Activated T-helper 2 cell treated with anti-CD3 and anti-CD28 coated beads, Interferon-gamma antibody, Interleukin-2, Interleukin-4, amounts not matched to agents 10 μg/mL and 5 μg/mL and 100 μg/mL, durations not matched to agents 14 hours and 24 hours and 36 hours (primary cell): ENCODE measurements at places on chromosomes 11 and 22.

DNA sequence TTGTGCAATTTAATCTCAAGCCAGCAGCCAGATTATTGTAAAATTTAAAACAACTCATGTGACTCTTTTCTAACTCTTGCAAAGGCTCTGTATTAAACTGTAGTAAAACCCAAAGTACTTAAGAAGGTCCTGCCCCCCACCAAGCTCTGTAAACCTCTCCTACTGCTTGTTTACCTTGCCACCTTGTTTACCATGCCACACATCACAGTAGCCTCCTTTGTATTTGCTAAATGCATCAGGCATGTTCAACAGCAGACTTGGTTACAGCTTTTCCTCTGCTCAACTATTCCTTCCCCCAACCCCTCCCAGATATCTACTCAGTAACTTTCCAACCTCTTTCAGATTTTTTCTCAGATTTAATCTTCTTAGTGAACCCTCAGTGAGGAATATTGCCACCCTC lies 861.6 kb downstream of the METTL15 start:
- DNase-seq, result no peak

GRCh38 chr11:73968356-73968966 lies 14.2 kb downstream of the UCP2 start:
- DNase-seq, result no peak

DNA sequence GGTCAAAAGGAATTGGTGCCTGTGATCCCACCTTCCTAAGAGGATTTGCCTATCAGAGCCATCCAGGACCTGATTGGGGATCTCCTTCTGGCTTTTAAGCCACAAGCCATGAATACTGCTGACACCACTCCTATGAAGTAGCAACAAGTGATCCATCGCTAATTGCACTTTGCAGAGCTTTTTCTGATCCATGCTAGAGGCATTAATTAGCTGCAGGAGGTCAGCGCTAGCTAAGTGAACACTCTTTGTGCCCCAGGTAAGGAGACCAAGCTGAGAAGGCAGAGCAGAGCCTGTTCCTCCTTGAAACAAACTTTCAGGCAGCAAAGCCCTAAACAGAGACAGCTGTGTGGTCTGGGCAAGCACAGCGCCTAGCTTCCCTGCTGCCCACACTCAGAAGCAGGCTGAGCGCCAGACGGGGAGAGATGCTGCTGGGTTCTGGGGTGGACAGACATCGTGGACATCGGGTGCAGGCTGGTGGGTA lies 122.2 kb downstream of the ABTB2 start:
- no peak for DNase-seq

GRCh38 chr22:35879351-35879750 lies 149.3 kb downstream of the RBFOX2 start:
- no peak for DNase-seq

- no peak for DNase-seq
Observed at GRCh38 chr11:79102840-79103239, 338.0 kb downstream of the TENM4 start.

DNA sequence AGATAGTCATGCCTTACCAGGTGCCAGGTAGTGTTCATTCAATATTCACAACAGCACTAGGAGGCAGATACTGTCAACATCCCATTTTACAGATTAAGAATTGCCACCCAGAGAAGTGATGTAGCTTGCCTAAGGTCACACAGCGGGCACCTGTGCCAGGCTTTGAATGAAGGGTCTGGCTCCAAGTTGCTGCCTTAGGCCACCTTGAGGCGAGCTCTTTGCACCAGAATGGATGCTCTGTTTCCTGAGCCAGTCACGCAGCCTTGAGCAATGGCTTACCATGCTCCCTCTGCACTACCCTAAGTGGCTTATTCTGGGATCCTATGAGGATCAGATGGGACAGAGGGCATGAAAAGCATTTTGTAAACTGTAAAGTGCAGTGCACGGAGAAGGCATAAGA lies 25.1 kb upstream of the TIMP3 start:
- DNase-seq, result no peak

- no peak for DNase-seq
Observed at GRCh38 chr11:15406851-15407351, 292.2 kb downstream of the INSC start.

GRCh38 chr22:50115693-50116092 lies 25.9 kb downstream of the MOV10L1 start:
- no peak for DNase-seq

GRCh38 chr11:85827748-85828639 lies 17.1 kb upstream of the SYTL2 start:
- DNase-seq, result peak; percentile 54

GRCh38 chr11:108601150-108601549 lies 7.6 kb upstream of the EXPH5 start:
- no peak for DNase-seq

DNA sequence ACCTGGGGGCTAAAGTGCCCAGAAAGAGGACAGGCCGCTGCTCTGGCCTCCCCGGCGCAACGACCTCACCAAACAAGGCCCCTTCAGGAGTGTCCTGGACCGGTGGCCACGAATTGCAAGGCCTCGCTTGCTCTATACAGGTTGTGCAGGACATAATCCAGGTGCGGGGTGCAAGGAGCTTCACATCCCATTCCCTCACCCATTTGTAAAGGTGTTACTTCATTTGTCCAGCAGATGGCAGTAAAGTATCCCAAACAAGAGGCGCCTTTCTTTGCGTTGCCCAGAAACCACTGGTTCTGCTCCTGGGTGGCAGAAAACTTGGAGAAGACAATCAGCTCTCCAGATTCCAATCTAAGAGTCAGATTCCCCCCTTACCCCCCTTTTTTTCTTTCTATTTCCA lies 35.9 kb upstream of the PRDM11 start:
- DNase-seq, result no peak

DNA sequence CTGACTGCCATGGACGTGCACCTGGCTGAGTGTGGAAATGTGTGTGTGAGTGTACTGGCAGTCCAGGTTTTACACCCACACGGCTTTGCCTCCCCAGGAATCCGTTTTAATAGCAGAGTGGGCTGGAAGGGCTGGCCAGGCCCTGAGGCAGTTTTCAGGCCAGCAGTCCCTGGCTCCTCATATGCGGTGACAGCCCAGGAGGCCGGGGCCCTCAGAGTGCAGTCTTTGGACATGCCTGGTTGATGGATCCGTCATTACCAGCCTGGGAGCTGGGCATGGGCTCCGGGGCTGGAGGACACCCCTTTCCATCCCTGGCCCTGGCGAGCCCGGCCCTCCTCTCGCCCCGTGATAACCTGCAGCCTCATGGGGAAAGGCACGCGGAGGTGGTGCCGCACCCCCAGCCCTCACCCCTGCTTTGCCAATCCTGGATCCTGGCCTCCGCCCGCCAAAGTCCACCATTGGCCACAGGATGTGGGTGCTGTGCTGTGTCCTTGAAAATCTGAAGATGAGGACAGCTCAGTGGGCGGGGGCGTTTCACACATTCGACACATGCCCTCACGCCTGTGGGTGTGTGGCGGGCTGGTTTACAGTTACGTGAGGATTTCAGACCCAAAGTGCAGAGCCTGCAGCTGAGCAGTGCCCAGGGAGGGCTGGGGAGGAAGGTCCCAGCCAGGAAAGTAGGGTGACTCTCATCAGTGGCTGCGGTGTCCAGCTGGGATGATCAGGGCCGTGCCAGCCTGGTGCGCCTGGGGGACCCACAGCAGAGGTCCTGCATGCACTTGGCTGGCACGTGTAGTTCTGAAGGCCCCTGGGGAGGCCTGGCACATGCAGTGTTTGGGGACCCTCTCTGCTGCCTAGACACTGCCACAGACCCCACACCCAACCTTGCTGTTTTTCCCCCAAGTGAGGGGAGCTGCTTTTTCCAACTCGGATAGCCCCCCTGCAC lies 55.1 kb downstream of the RTN4R start:
- no peak for DNase-seq

DNA sequence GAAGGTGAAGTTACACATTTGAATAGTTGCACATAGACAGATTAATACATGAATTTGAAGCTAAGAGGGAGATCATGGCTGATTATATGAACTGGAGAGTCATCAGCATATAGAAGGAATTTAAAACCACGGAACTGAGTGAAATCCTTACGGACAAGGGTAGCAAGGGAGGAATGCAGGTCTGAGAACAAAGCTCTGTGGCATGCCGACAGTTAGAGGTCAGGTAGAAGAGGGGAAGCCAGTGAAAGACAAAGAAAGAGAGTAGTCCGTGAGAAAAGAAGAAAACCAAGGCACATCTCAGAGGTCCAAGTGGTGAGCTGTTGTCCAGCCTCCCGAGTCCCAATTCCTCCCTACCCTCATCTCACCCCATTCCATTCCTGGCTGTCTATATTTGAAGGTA lies 11.8 kb upstream of the SYT9 start:
- DNase-seq, result no peak

GRCh38 chr11:88013508-88014065 lies 161.7 kb downstream of the RAB38 start:
- no peak for DNase-seq

- DNase-seq, result no peak
Observed at GRCh38 chr22:19889951-19890350, 35.3 kb upstream of the GNB1L start.

GRCh38 chr22:20028855-20029549 lies 8.1 kb downstream of the TANGO2 start:
- no peak for DNase-seq

DNA sequence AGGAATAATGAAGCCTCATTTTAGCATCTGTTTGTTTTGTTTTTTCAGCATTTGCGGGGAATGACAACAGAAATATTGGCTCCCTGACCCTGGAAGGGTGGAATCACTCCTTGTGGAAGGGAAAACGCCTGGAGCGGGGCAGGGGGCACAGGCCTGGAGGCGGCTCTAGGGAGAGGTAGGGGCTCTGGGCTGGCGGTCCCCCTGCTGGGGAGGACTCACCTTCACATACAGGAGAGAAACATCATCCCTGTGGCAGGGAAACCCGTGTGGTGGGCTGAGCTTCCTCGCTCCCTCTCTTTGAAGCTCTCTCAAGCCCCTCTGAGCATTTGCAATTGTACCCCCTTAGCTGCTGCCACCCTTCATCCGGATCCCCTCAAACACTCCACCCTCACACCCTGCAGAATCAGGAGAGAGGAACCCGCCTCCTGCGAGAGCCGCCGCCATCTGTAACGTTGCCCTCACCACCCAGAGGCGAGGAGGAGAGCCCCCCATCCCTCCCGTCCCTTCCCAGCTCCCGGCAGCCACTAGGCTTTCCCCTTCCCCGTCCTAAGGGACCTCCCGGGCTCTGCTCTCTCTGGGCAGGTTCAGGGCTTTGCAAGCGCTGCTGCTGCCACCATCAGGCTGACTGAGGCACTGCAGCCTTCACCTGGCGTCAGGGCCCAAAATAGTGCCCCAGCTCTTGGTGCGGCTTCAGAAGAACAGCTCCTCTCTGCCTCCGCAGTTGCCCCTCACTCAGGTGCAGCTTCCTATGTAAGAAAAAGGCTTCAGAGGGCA lies 10.4 kb downstream of the KIRREL3 start:
- peak; percentile 26 for DNase-seq

- no peak for DNase-seq
Observed at GRCh38 chr22:42172773-42173172, 42.2 kb upstream of the CYP2D6 start.

DNA sequence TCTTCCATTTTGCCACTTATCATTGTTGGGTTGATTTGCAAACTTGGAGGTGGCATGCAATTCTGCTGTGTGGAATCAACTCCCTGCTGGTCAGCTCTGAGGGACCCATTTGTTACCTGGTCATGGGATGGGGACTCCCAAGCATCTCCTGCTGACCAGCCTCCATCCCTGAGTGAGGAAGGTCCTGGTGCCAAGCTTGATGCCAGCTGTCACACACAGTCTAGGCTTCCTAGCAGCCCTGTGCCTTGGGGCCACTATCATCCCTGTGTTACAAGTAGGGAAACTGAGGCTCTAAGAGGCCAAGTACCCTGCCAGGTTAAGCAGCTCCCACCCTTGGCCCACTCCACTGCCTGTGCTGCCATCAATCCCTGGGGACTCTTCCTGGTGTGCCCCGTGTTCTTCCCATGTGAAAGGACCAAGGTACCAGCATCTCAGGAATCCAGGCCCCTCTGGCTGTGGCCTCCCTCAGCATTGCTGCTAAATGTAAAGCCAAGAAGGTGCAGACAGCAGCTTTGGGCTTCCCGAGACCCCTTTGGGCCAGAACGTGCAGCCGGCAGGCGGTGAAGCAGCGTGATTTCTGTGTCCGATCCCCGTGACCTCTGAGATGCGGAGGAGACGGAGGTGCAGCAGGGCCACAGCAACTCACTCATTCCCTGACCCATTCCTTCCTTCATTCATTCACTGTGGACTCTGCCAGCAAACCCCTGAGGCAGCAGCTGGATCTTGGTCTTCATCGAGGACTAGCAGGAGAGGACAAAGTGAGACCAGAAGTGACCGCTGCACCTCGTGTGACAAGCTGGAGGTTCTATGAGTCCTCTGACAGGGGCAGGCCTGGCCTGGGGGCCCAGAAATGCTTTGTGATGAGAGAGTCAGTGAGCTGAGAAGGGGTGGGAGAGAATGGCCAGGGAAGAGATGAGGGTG lies 49.7 kb downstream of the MYEOV start:
- DNase-seq, result no peak

GRCh38 chr11:118448294-118448693 lies 12.0 kb downstream of the KMT2A start:
- no peak for DNase-seq

- DNase-seq, result no peak
Observed at GRCh38 chr11:45108070-45109064, 38.1 kb upstream of the PRDM11 start.

- DNase-seq, result no peak
Observed at GRCh38 chr11:122601141-122602125, 54.1 kb upstream of the UBASH3B start.

- DNase-seq, result no peak
Observed at GRCh38 chr11:20501971-20502370, 97.4 kb upstream of the SLC6A5 start.

- no peak for DNase-seq
Observed at GRCh38 chr22:26066534-26066933, 102.7 kb upstream of the SEZ6L start.
